Stimulated activated CD4-positive, alpha-beta T cell treated with anti-CD3 and anti-CD28 coated beads, Interleukin-1b, Interleukin-23, amount 100 ng/mL, for 1 hour (primary cell): ENCODE measurements at places on chromosomes 2 and 18.

- no peak for DNase-seq
These were observed 61.9 kb upstream of the CREB1 start for GRCh38 chr2:207467716-207468347.

GRCh38 chr2:85481818-85482777 lies 56.9 kb upstream of the MAT2A start:
- no peak for DNase-seq

- no peak for DNase-seq
These were observed 20.4 kb upstream of the FEZ2 start for GRCh38 chr2:36618381-36618780.

GRCh38 chr18:45686891-45687611 lies 36.9 kb upstream of the SLC14A1 start:
- no peak for DNase-seq

GRCh38 chr2:65880436-65880835 lies 448.0 kb upstream of the SPRED2 start:
- DNase-seq, result no peak

DNA sequence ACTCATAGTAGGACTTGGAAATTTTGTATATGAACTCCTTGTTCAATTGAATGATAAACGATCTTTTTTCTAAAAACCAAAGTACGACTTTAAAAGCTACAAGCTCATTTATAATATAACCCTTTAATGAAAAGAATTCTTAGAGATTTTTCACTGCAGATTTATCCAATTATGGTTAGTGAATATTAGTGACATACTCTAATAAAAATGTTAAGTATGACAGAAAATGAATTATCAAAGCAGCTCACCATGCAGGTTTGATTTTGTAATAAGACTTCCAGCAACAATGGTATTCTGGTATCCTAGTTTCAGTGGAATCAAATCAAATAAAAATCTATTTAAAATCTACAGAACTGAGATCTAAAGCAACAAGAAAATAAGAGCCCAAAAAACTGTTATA lies 38.5 kb downstream of the PRPF40A start:
- no peak for DNase-seq

GRCh38 chr18:1658908-1659566 lies 754.4 kb downstream of the ADCYAP1 start:
- no peak for DNase-seq

DNA sequence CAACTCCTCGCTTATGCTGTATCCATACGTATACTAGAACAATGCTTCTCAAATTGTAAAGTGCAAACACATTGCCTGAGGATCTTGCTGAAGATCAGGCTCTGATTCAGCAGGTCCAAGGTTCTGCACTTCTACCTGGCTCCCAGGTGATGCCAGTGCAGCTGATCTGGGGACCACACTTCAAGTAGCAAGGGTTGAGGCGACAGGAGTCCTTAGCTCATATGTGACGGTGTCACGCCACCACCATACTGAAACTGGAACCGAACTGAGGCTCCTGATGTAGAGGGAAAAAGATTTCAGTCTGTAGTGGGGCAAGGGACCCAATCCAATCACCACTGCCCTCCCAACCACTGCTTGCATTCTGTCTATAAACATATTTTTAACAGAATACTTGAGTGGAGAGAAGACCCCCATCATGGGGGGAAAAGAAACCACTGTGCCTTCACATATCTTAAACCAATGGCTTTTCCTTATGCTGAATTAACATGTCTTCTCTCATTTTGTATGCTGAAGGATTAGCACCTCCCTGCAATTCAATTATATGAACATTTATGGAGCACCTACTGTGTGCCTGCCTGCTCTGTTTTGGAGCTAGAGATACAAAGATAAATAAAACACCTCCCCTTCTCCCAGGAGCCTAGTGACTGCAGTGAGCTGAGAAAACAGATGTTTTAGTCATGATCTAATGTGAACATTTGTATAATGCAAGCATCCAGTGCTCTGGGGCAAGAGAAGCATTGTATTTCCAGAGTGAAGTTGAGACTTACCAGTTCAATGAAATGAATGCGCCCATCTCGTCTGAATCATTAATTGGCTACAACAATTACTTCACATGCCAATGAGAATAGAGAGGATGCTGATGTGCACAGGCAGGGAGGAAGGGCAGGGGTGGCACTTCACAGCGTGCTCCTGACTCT lies 6.6 kb upstream of the ASAP2 start:
- DNase-seq, result no peak

DNA sequence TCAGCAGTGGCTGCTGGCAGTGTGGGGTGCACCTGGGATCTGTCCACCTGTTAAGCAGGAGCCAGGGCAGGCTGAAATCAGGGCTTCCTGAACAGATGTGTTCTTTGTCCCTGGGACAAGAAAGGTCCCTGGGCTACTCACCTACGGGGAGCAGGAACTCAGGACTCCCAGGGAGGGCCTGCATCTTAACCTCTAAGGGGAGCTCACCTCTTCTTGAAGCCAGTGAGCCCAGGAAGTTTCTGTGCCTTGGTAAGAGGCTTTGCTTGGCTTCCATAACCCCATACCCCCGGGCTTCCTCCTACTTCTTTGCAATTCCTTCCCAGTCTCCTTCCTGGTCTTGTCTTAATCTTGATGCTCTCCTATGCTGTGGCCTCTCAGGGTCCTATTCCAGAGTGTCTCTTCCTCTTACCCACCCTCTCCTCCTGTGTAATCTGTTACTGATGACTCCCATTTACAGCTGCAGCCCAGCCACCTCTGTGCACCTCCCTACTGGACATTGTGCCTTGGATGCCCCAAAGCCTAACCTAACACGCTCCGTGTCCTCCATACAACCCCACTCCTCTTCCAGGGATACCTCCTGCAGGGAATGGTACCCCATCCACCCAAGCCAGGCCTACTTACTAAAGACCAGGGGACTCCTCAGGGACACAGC lies 55.7 kb upstream of the MAPRE3 start:
- no peak for DNase-seq

DNA sequence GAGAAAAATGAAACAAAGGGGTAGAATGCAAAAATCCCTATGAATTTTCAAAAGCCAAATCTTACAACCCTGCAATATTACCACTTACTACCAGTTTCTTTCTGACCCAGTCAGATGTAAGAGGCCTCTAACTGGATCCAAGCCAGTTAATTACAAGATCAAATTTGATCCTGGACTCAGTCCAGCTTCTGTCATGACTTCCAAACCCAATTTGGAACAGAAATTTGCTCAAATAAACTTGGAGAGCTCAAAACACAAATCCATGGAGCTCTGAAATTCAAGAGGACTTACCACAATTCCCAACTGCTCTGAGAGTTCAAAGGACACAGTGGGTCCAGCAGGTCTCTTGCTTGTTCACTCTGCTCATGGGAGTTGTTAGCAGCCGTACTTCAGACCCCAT lies 1271.7 kb upstream of the SLC39A10 start:
- no peak for DNase-seq

- DNase-seq, result peak; percentile 2
These were observed 76.5 kb downstream of the CYBRD1 start for GRCh38 chr2:171598713-171599319.

- DNase-seq, result no peak
These were observed 75.6 kb downstream of the MOB4 start for GRCh38 chr2:197591339-197592072.

DNA sequence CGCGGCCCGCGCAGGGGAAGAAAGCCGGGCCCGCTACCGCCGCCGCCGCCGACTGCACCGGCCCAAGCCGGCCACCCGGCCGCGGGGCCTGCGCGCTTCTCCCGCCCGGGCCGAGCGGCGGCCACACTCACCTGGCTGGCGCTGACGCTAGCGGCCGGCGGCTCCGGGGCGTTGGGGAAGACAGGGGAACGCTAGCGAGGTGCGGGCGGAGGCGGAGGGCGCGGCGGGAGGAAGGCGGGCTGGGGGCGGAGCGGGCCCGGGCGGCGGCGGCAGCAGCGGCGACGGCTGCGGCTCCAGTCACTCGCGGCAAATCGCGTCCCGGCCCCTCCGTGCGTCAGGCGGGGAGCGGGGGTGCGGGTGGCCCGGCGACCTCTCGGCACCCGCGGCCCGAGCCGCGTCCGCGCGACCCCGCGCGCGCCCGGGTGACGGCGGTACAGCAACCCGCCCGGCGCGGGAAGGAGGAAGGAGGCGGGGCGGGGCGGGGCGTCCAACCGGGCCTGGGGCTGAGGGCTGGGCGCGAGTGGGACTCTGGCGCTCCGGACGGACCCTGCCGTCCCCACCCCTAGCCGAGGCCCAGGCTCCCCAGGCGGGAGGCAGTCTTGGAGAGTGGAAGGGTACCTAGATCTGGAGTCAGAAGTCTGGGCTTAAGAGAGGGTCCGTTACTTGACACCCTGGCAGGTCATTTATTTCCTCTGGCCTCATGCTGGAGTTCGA lies at the start of gene SESTD1:
TSS of gene SESTD1 (minus strand) at position 465 of the 714 bp plus-strand sequence. CDS start 72,991 bp downstream, outside the sequence.
- DNase-seq, result peak; percentile 23

DNA sequence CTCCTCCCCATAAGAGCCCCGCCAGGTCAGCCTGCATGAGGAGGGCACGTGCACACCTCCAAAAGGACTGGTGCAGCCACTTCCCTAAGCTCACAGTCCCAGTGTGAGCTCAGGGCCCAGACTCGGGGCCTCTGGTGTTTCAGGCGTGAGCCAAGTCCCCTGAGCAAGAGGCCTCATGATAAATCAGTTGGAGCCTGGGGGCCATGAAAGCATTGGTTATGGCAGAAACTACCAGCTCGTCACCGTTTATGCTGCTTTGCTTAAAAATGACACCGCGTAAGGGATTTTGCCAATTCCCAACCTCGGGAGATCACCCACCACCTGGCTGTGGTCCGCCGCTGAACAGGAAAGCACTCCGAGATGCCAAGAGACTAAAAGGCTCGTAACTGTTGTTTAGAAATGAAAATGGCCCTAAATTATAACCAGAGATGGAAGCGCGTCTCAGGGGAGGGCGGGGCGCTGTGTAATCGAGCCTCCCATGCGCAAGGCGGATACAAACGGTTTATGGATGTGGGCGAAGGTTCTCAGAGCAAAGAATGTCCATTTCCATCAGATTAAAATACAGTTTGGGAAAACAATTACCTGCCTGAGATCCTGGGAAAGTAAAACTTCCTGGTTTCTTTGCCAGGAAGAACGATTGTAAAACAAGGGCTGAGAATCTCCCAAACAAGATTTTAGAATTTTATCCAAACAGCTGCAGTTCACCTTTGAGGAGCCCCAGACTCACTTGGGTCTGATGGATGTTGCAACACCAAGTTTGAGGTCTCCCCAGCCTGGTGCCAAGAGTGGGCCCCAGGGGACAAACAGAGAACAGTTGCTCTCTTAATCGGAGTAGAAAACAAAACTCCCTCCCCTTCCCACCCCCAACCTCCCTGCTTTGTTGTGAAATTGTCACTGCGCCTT lies 141.4 kb downstream of the BCL2 start:
- no peak for DNase-seq

DNA sequence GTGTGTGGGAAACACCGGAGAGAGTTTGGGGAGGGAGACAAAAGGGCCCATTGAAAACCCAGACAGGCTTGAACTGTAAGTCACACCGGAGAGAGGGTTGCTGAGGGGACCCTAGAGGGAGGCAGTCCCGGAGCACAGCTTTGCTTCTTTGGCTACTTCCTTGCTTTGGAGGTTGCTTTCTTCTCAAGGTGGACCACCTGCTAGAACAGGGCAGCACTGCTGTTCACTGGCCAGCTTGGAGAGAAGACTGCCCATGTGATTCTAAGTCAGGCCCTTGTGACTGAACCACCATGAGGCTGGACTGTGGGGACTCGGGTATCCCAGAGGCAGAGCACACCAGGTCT lies 4.4 kb downstream of the ACTG2 start:
- no peak for DNase-seq

DNA sequence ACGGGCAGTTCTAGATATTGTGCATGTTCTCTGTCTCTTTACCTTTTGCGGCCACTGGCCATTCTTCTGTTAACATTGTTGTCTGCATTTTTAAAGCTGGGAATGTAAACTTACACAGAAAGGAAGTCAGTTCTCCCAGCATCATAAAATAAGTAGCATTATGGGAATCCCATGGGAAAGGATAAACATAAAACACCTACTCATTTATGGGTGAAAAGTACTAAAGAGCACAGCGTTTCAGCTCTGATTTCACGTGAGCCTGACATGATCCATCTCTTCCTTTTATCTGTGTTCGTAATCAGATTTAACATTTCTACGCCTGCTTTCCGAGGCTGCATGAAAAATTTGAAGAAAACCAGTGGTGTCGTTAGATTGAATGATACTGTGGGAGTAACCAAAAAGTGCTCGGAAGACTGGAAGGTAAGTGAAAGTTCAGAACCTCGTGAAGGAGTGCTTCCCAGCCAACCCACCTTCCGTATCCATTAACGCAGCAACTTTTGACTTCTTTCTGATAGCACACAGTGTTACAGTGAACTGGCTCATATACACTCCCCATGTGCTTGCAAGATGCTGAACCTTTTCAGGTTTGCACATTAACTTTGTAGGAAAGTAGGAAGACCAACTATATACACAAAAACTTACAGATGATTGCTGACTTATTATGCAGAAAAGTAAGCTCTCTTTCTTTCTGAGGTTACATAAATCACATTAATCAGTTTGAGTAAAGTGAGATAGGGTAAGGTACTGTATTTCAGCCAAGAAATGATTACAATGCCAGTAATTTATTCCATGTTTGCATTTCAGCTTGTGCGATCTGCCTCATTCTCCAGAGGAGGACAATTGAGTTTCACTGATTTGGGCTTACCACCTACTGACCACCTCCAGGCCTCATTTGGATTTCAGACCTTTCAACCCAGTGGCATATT lies 86.5 kb upstream of the TTC39C start:
- no peak for DNase-seq

- DNase-seq, result no peak
These were observed 497.2 kb upstream of the SYT4 start for GRCh38 chr18:43774497-43774896.

DNA sequence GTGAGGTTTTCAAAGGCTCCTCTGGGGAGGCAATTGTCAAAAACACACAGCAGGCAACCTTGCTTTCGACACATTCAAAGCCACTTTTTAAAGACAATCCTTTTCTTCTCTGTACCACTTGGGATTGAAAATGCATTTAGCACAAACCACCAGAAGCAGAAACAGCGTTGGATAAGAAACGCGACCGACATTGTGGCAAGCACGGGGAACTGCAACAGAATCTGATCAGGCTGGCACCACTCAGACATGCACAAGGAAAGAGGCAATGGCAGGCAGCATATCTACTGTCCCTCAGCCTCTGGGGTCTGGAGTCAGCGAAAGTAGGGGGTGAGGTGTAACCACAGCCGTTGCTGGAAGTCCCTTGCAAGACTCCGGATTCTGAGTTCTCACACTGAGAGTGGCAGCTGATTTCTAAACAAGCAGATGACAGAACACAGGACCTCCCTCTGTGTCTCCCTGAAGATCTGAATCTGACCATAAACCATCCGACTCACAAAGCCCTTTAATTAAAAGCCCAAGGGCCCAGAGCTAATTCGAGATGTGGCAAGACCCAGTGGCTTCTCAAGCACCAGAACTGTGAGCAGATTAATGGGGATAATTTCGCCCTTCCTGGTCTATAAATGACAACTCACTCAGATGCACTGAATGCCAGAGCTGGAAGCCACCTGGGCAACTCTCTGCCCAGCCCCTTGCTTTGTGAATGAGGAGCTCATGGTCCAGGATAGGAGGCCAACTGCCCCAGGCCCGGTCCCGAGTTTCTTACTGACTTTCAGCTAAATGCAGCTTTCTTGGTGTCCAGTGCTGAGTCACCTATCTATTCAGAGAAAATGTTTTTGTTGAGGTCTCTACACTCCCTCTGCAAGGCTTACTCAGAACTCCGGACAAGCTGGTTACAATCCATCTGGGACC lies 29.6 kb downstream of the CYRIA start:
- DNase-seq, result no peak

- no peak for DNase-seq
These were observed 142.4 kb upstream of the RBBP8 start for GRCh38 chr18:22790545-22791309.
